ENCODE measurements at places on chromosomes 1 and 21. TPM values are rescaled to one million over a fixed set of nuclear protein-coding genes. Genes with fewer than 3 reads are reported as not detected.

Gene GJB4
- total RNA-seq: not detected

GRCh38 chr21:45017039-45017960 lies 57.1 kb upstream of the ADARB1 start:
- no peak overlapping the region for H3K27ac ChIP-seq
- DNase-seq: no peak
- H3K4me3 ChIP-seq: no peak overlapping the region
- peaks cover 18% of the 10 kb centered on the region for H3K27me3 ChIP-seq
- H3K4me1 ChIP-seq: peaks cover 7% of the 10 kb centered on the region
- no peaks in the 10 kb centered on the region for H3K36me3 ChIP-seq

DNA sequence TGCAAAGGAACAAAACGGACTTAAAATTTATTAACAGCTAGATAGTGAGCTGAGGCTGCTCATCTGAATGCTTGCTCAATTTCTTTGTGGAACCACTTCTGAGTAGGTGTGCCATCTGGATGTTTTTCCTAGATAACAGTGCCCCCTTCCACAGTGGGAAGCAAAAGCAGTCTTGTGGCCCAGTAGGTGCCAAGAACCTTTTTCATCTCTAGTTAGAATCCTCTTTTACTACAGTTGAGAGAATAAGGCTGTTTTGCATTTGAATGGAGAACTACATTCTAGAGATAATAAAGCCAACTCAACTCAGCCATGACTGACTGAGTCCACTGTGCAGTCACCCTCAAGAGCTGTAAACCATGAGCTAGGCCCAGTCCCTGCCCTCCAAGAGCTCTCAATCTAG lies 13.3 kb downstream of the F3 start:
- H3K27me3 ChIP-seq: peaks cover 14% of the 10 kb centered on the region
- peaks cover 73% of the 10 kb centered on the region for H3K4me1 ChIP-seq

DNA sequence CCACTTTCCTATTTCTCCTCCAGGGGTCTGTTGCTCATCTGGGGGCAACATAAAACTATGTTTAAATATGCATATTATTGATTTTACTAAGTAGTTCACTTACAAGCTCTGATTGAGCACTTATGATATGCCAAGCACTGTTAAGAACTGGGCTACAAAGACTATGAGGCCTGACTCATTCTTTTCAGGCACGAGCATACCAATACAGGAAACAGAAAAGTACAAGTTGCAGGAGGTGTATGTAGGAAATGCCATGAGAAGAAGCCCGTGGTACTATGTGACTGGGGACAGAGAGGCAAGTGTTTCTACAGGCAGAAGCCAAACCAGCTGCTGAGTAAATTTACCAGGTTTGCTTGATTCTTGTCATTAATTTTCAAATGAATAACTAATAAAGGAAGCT lies 120.4 kb upstream of the PTGFR start:
- H3K27me3 ChIP-seq: no peaks in the 10 kb centered on the region
- peaks cover 35% of the 10 kb centered on the region for H3K4me1 ChIP-seq
- H3K27ac ChIP-seq: peak overlapping the region; percentile 93
- peak; percentile 58 for DNase-seq

- no peak overlapping the region for H3K4me3 ChIP-seq
- H3K27ac ChIP-seq: no peak overlapping the region
- no peaks in the 10 kb centered on the region for H3K4me1 ChIP-seq
- no peaks in the 10 kb centered on the region for H3K27me3 ChIP-seq
These were observed 110.9 kb downstream of the NTPCR start for GRCh38 chr1:233061265-233061664.

DNA sequence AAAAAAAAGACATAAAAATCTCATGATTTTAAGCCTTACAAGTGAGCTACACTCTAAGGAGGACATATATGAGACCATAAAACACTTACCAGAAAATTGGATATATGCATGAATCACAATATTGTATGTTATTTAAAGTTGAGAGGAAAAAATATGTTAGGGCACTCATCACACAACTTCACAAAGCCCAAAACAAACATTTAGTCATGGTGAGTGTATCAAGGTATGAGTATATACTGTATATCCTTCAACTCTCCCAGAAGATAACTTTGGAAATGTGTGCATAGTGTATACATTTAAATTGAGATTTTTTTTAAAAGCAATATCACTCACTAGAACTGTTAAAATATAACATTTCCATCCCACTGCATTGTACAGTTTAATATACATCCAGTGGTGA lies 259.3 kb downstream of the SRGAP2C start:
- DNase-seq: no peak
- H3K36me3 ChIP-seq: no peaks in the 10 kb centered on the region
- no peak overlapping the region for H3K27ac ChIP-seq

DNA sequence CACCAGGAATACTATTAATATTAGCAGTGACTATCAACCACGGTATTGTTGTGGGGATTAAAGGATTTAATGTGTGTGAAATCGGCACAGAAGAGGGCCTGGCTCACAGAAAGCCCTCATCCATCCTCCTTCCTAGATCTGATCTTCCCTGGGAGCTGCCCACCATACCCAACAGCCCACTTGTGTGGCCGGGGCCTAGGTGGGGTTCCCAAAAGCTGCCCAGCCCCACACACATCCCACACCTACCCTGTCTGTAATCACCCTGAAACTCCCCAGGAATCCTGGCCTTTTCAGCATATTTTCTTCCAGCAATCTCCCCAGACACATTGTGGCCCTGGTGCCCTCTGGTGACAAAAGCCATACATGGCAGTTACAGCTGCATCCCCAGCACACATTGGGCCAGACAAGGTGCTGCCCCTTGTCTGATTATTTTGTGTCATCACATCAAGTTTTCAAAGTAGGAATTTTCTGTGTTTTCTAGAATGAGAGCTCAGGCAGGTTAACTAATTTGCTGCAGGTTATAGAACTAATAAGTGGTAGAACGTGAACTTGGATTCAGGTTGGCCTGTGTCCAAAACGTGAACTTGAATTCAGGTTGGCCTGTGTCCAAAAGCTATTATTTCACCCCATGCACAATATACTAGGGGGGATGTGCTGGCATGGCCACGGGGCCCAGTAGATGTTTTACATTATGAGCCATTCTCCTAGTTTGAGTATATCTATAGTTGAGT lies 5.3 kb upstream of the SLC6A9 start:
- peaks cover 55% of the 10 kb centered on the region for H3K4me1 ChIP-seq
- no peaks in the 10 kb centered on the region for H3K36me3 ChIP-seq
- H3K27me3 ChIP-seq: peaks cover 1% of the 10 kb centered on the region
- H3K4me3 ChIP-seq: no peak overlapping the region

GRCh38 chr1:51237351-51238033 lies 1.4 kb downstream of the RNF11 start:
- H3K27ac ChIP-seq: no peak overlapping the region
- H3K4me1 ChIP-seq: peaks cover 25% of the 10 kb centered on the region
- H3K4me3 ChIP-seq: no peak overlapping the region
- H3K36me3 ChIP-seq: no peaks in the 10 kb centered on the region
- DNase-seq: peak; percentile 52

DNA sequence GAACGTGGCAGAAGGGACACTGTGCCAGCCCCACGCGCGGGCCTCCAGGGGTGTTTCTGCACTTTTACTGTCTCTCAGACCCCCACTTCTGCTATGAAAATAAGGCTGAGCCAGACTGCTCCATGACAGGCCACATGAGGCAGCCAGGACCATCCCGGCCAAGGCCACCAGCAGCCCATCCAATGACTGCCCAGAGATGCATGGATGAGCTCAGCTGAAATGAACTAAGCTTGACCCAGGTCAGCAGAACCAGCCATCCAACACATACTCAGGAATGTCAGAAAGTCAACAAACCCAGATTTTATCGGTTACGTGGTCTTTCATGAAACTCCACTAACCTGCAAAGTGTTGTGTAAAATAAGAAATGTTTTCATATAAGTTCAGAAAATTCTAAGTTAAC lies 51.2 kb downstream of the CCDC185 start:
- no peaks in the 10 kb centered on the region for H3K36me3 ChIP-seq
- no peak overlapping the region for H3K27ac ChIP-seq
- no peak overlapping the region for H3K4me3 ChIP-seq
- DNase-seq: peak; percentile 8

Data from HFFc6 (cell line).